Placental pericyte (primary cell): ENCODE measurements at places on chromosomes 11 and 22. TPM values are rescaled to one million over a fixed set of nuclear protein-coding genes. Genes with fewer than 3 reads are reported as not detected.

QSER1 gene
- 15.3 and 24.5 TPM in 2 replicates for total RNA-seq

LDHAL6A gene
- total RNA-seq, result not detected in 2 replicates

MCAT gene
- total RNA-seq, result 17.9 and 20.4 TPM in 2 replicates

ARCN1 gene
- 193 and 271 TPM in 2 replicates for total RNA-seq

TRIM66 gene
- total RNA-seq, result 7.4 and 9.7 TPM in 2 replicates

EMID1 gene
- total RNA-seq, result not detected in 2 replicates

TRIM48 gene
- total RNA-seq, result not detected in 2 replicates

OR51A4 gene
- not detected in 2 replicates for total RNA-seq

PNPLA5 gene
- total RNA-seq, result not detected in 2 replicates
